ENCODE measurements at places on chromosomes 6 and 20.

GRCh38 chr6:47353871-47354270, 44.2 kb upstream of the TNFRSF21 start:
- DNase-seq: no peak

GRCh38 chr6:75203721-75204120, 2.1 kb downstream of the COL12A1 start:
- no peak for DNase-seq

GRCh38 chr6:14974372-14974771, 271.5 kb upstream of the JARID2 start:
- DNase-seq: no peak

- no peak for DNase-seq
Measured at GRCh38 chr6:85669735-85670194, 27.1 kb upstream of the SYNCRIP start.

- DNase-seq: no peak
Measured at GRCh38 chr6:116158641-116159040, 32.7 kb upstream of the COL10A1 start.

DNA sequence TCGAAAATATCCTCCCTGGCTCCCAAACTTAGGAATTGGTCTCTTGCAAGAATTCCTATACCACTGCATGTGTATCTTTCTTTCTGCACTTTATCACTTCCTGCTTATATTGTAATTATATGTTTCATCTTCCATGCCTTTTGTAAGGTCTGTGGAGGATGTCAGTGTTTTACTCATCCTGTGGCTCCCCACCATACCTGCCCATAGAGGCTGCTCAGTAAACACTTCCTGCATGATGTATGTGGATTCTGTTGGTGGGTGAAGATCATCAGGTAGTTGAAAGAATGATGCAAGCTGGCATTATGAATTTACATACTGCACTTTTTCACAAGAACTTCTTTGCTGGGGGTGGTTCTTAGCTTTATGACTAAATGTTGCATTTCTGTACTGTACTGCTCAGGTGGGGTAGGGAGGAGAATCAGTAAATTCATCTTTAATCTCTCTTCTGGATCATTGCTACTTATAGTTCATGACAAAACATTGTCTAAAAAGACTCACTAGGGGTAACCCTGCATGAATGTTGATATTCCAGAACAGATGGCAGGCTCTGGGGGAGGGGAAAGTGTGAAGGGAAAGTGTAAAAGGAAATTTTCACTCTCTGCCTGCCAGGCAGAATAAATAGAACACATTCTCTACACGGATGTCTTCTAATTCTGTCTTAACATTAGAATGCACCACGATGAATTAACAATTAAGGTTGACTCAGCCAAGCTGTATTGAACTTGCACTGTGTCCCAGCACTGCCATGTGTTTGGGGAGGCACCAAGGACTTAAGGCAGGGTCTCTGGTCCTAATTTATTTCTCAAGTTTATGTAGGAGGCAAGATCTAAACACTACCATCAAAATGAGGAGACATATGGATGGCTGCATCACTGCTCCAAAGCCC, 36.0 kb upstream of the KLHL31 start:
- no peak for DNase-seq

DNA sequence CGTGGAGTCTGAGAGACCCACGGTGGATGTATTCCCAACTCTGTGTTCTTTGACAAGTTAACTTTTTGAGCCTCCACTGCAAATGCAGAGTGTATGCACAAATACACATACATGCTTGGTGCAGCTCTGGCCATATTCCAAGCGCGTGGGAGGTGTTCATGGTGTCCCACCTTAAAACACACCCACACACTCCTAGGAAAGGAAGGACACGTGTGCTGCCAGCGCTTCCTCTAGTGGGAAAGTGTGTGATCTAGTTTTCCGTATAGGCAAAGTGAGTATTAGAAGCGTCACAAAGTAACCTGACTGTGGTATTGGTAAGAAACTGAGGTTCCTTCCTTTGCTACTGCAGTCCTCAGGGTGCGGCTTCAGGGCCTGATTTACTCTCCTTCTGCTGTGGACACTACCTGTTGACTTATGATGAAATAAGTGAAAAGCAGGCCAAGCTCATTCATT, 36.0 kb upstream of the MPC1 start:
- no peak for DNase-seq

DNA sequence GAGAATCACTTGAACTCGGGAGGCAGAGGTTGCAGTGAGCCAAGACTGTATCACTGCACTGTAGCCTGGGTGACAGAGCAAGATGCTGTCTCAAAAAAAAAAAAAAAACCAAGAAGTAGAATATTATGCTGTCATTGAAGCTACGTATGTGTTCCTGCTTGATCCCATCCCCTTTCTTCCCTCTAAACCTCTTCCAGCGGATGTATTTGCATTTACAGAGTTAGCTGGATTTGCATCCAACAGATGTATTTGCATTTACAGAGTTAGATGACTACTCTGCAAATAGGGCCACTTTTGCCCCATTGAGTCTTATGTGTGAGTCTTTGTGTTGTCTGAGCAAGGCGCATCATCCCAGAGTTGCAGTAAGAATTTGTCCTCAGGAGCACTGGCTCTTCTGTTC, 24.9 kb upstream of the IPCEF1 start:
- no peak for DNase-seq

GRCh38 chr6:143457563-143458359, 7.2 kb downstream of the PEX3 start:
- no peak for DNase-seq

GRCh38 chr6:27119329-27119728, 128.2 kb upstream of the PRSS16 start:
- DNase-seq: no peak

GRCh38 chr6:15593798-15594197, 69.0 kb downstream of the DTNBP1 start:
- no peak for DNase-seq

GRCh38 chr6:159701413-159701999, 8.5 kb upstream of the SOD2 start:
- DNase-seq: no peak

- DNase-seq: no peak
Measured at GRCh38 chr6:134714679-134715078, 235.2 kb downstream of the ALDH8A1 start.

GRCh38 chr20:3471397-3472021, 691 bp downstream of the ATRN start:
- no peak for DNase-seq

DNA sequence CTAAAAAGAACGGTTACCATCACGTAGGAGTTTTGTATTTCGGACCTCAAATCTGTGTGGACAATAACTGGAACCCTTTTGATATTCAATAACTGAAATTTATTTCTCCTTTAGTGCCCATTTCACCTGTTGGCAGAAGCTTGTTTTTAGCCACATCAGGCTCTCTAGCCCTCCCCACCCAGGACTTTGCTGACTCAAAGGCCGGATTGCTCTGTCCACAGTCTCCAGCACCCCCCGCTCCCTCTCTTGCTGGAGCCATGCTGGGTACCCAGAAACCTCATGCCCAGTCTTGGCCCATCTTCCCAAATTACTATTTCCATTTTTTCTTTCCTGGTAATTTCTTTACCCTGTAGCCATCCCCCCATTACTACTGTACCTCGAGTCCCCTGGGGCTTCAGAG, 55.8 kb upstream of the DUSP22 start:
- DNase-seq: no peak

- no peak for DNase-seq
Measured at GRCh38 chr20:34254979-34255378, 13.8 kb downstream of the ASIP start.

DNA sequence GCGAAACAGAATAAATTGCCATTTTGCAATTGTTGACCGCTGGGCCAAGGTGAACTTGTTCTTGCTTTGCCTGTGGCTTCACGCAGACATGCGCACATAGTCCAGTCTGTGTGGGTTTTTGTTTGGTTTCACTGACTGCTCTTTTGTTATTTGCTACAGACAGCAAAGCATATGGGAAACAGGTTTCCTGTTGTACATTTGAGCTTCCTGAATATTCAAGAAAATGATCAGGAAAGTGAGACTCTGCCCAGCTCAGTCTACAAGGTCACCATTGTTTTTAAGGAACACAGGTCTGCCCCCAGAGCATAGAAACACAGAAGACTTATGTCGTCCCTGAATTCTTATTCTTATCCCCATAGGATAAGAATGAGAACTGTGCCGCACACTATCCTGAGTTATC, 55.6 kb downstream of the SASH1 start:
- no peak for DNase-seq

GRCh38 chr6:971981-972640, 279.2 kb upstream of the EXOC2 start:
- DNase-seq: no peak

- no peak for DNase-seq
Measured at GRCh38 chr20:37896932-37897548, 5.9 kb upstream of the VSTM2L start.

GRCh38 chr20:24503352-24503931, 34.0 kb downstream of the SYNDIG1 start:
- no peak for DNase-seq

DNA sequence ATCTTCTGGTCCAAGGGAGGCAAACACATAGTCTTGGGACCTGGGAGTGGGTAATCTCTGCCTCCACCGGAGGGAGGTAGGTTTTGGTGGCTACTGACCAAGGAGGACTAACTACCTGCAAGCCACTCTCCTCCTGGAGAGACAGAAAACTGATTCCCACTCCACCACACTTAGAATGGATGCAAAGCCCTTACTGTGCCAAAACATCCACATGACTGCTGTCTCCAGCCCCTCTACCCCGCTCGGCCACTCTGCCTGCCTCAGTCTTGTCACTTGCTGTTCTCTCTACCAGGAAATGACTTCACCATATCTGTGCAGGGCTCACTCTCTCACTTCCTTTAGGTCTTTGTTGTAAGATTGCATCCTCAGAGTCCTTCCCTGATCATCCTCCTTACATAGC, 129.5 kb upstream of the ARG1 start:
- DNase-seq: no peak

DNA sequence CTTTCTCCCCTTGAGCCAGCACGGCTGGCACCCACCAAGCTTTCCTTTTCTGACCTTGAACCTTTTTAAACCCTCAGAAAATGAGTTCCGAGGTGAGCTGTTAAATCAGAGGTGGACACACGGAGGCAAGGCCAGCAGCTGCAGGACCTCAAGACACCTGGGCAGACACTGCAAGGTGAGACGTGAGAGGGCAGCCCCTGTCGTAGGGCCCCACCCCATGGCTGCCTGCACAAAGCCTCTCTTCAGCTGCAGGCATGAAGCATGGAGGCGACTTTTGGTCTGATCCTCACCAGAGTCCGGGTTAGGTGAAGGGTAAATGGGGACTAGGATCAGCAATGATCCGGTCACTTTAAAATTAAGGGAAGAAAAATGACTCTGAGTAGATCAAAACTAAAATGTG, 25.7 kb downstream of the MYT1 start:
- no peak for DNase-seq

- no peak for DNase-seq
Measured at GRCh38 chr6:142462260-142462659, 160.5 kb downstream of the ADGRG6 start.

DNA sequence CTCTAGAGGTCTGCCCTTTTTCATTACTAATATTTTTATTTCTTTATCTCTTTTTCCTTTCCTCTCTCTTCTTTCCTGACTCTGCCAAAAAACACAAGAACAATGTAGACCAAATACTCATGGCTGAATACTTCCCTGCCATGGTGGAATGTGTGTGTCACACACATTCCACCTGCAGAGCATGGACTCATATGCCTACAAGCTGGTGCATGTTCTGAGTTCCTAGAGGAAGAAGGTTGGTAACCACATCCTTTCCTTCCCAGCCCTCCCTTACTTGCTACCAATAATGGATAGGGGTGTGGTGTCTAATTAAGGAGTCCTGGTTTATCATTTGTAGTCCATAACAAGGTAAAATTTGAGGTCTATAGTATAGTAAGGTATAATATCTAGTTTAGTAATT, 15.2 kb upstream of the CST9L start:
- no peak for DNase-seq

DNA sequence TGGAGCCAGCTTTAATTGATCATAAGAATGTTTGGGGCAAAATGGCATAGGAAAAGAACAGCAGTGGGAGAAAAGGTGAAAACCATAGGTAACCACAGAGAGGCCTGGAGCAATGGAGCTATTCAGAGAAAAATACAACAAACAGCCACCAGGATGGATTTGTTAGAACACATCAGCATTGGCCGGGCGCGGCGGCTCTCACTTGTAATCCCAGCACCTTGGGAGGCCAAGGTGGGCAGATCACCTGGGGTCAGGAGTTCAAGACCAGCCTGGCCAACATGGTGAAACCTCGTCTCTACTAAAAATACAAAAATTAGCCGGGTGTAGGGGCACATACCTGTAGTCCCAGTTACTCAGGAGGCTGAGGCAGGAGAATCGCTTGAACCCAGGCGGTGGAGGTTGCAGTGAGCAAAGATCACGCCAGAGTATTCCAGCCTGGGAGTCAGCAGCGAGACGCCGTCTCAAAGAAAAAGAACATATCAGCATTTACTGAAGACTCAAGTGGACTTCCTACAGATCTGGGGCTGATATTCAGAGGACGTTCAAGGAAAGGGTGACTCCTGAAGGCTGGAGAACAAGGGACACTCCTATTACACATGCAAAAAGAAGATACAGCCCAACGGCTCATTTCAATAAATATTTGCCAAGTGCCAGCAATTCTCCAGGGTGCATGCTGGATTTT, 20.2 kb downstream of the SNHG17 start:
- no peak for DNase-seq

- DNase-seq: no peak
Measured at GRCh38 chr6:105839266-105839665, 246.9 kb upstream of the PRDM1 start.

DNA sequence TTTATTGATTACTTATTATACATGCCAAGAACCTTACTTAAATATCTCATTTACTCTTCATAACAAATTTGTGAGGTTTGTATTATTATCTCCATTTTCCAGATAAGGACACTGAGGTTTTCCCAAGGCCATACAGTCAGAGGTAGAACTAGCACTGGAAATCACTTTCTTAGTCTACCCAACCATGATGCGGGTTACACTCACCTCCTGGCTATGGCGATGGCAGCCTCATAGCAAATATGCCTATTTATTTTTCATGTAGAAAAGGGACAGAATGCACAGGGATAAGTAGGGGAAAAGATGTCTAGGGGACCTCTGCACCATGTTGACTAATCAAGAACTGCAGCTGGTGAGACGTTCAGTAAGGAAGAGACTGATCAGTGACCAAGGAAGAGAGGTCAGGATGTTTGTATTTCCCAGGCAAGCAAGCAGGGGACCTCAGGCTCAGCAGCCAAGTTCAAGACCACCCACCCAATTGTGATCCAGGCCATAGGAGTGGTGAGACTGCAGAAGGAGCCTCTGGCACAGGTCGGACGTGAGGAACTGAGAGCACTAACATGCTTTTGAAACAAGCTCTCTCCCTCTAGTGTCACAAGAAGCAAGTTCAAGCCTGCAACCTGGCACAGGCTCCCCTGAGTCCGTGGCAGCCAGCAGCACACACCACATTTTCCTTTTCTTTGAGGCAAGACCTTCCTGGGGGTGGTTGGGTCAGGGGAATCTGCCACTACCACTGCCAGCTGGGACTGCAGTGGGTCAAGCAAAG, 97.8 kb downstream of the GMPR start:
- no peak for DNase-seq

GRCh38 chr6:74568861-74569260, 637.0 kb downstream of the COL12A1 start:
- no peak for DNase-seq

Data from stimulated activated CD4-positive, alpha-beta T cell treated with anti-CD3 and anti-CD28 coated beads, Interleukin-15, amount 100 ng/mL, for 1 hour (primary cell).